ENCODE measurements at places on chromosomes 1 and 21.

- no peak for DNase-seq
Measured at GRCh38 chr1:22875841-22876240, 96.8 kb downstream of the LACTBL1 start.

DNA sequence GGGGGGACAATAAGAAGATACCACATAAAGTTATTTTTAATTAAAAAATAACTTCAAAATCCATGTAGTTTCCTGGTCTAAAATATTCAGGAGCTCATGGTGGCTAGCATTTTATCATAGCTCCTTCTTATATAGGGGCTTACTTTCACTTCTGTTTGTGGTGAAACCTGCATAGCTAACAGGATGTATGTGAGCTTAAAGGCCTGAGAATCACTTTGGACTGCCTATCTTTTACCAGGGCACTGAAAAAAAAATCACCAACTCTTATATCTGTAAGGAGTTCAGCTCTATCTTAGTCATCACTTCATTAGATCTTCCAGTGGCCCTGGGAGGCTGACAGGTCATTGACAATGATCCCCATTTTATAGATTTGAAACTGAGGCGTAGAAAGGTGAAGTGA, 21.3 kb downstream of the UROD start:
- DNase-seq, result no peak

- peak; percentile 56 for DNase-seq
Measured at GRCh38 chr1:231695439-231696255, 69.1 kb downstream of the DISC1 start.

DNA sequence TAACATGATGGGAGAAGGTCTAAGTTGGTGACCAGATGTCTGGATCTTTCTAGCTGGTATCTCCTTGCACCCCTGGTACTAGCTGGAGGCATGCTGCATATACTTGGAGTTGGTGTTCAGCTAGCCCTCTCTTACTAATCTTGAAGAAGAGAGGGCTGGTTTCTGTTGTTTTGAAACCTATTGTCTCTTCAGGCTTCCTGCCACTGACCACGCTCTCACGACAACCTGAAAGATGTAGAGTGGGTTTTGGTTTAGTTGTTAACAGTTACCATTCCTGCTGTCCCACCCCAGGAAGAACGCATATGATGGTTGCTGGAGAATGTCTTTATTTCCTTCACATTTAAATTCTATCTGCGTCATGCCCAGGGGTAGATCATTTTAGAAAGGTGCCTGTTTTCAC, 3.6 kb downstream of the MAN1C1 start:
- no peak for DNase-seq

DNA sequence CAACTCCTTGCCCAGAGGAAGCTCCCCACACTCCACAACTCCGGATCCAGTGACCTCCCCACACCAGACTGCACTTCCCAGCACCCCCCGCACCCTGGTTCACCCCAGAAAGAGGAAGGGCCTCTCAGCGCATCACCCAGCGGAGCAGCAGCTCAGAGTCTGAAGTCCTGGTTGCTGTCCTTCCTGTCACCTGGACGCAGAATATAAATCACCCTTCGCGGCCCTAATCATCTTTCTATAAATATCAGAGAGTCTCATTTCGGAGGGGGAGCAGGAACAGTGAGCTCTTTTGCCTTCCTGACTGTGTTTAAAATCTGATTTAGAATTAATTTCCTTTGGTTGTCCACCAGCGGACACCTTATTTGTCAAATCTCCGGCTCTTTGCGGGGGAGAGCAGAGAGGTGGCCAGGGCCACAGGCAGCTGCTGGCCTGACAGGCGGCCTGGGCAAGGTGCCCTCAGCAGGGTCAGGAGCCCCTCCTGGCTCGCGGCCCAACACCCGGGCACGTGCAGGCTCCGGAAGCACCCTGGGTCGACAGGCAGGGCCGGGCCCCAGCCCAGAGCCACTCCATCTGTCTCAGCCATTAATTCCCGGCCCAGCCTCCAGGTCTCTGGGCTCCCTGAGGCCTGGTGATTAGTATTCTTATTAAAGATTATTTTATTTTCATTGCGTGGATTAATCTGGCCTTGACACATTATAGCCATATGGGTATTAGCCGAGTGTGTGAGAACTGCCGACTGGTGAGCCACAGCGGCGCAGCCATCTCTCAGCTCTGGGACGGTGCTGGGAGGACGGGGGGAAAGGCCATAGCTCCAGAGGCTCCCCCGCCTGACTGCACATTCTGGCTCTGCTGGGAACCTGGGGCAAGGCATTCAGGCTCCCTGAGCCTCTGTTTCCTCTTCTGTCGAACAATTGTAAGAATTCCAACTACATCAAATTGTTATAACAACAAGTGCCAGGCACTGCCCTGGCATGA, 19.7 kb downstream of the EPHA8 start:
- no peak for DNase-seq

- DNase-seq, result no peak
Measured at GRCh38 chr1:50270926-50271325, 152.3 kb downstream of the DMRTA2 start.

DNA sequence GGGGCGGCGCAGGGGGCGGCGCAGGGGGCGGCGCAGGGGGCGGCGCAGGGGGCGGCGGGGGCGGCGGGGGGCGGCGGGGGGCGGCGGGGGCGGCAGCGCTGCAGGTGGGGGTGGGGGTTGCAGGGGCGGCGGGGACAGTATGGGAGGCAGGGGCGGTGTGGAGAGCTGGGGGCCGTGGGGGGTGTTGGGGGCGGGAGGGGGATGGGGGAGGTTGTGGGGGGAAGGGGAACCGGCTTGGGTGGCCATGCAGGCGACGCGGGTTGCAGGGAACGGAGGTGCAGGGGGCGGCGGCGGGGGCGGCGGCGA, 13.0 kb upstream of the SLC19A1 start:
- DNase-seq, result no peak

DNA sequence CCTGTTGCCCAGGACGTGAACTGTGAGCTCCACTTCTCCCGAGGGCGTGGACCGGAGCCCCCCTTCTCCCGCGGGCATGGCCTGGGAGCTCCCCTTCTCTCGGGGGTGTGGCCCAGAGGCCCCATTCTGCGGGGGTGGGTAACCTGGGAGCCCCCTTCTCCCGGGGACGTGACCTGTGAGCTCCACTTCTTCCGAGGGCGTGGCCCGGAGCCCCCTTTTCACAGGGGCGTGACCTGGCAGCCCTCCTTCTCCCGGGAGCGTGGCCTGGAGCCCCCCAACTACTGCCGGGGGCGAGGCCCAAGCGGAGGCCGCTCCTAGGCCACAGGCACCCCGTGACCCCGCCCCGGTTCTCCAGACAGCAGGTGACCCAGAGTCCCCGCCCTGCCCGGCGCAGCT, 320 bp downstream of the C1orf174 start:
- DNase-seq, result peak; percentile 39

- DNase-seq, result no peak
Measured at GRCh38 chr1:206929524-206929923, 7.8 kb upstream of the FCMR start.

GRCh38 chr21:31145274-31145673, 107.0 kb upstream of the KRTAP19-8 start:
- no peak for DNase-seq

DNA sequence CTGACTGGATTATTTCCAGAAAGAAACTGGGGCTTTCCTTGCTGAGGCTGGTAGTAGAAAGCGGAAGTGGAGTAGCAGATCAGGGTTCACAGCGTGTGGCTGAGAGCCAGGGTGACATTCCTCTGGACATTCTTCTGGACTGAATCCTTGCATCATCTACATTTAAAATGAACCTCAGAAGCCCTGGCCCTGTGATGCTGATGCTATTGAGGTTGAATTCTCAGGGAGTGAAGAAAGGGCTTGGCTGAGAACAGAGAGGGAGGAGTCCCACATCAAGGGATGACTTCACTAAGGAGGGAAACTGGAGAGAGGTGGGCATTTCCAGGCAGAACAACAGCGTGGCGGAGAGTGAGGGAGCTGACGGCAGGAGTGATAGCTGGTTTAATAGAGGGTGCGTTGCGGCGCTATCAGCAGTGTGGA, 102.3 kb upstream of the LMO4 start:
- no peak for DNase-seq

DNA sequence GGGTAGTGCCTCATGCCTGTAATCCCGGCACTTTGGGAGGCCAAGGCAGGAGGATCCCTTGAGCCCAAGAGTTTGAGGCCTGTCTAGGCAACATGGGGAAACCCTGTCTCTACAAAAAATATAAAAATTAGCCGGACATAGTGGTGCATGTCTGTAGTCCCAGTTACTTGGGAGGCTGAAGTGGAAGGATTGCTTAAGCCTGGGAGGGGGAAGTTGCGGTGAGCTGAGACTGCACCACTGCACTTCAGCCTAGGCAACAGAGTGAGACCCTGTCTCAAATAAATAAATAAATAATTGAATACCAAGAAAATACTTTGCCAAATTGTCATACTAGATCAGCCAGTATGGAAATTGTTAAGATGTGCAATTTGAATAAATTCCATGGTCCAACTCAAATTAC, 5.9 kb upstream of the RBBP5 start:
- no peak for DNase-seq

DNA sequence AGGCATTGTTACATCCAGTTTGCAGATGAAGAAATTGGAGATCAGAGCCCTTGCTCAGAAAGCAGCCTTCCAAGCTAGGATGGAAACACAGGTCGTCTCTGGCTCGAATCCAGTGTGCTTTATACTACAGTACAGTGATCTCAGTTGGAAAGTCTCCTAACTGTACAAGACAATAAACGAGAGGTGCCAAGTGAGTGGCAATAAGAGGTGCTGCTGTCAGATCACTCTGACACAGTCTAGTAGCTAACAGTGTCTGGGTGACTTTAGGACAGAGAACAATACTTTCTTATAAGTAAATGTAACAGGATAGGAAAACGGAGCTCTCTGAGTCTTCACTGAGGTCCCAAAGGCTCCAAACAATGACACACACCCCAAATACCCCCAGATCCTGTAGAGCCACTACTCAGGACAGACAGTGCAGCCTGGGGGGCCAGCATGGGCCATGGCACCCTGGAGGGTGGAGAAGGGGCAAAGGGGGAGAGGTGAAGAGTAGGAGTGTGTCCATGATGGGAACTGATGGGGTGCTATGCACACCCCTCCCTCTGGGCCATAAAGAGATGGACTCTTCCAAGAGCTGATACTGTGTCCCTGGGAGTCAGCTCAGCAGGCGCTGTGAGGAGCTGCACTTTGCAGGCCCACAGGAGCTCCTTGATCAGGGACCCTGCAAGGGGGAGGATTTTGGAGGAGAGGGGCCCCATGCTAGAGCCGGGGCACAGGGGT, 3.3 kb downstream of the SH3BGR start:
- DNase-seq, result no peak

DNA sequence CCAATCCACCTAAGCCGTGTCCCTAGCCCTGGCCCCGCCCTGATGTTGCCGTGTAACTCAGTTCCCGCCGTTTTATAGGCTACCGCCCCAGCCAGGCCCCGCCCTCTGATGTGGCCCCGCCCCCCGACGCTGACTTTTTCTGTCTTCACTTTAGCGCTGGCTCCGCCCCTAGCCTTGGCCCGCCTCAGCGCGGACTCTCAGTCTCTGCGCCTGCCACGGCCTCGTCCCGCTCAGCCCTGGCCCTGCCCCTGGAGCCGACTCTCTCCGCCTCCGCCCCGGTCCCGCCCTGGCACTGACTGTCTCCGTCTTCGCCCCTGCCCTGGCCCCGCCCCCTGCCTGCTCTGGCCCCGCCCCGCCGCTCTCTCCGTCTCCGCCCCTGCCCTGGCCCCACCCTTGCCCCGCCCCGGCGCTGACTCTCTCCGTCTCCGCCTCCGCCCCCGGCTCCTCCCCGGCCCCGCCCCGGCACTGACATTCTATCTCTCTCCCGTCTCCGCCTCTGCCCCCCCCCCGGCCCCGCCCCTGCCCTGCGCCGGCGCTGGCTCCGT, 5.2 kb downstream of the MATN1 start:
- peak; percentile 94 for DNase-seq

Measured in NCI-H1105 treated with DMSO at 0.1 percent for 48 hours (cell line).